ENCODE measurements at places on chromosomes 12 and 14. TPM values are rescaled to one million over a fixed set of nuclear protein-coding genes. Genes with fewer than 3 reads are reported as not detected.

The TSPAN11 gene
- 0.23 TPM for total RNA-seq

The IL22 gene
- total RNA-seq, result not detected

The WIF1 gene
- total RNA-seq, result 0.46 TPM

The SERPINA1 gene
- 145 TPM for total RNA-seq

The NTF3 gene
- not detected for total RNA-seq

The ESRRB gene
- not detected for total RNA-seq

The PPHLN1 gene
- 12.8 TPM for total RNA-seq

The A2M gene
- 58.7 TPM for total RNA-seq

Measured in pancreas (tissue), 10 donors.